ENCODE measurements at places on chromosomes 3 and 15.

DNA sequence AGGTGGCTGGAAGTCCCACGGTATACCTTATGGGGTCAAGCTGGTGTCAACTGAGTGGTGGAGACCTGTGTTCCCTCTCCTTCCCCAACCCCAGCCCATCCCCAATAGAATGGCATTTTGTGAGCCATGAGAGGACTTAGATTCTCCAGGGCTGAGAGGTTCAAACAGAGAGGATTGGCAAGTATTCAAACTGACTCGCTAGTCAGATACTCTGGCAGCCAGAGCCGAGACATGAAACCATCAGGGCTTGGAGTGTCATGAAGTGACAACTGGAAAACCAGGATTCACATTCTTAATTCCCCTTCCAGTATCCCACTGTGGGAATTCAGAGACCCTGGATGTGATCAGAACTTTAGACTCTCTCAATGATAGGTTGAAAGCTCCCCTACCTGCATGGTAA lies 159.4 kb upstream of the SNTN start:
- DNase-seq, result no peak

DNA sequence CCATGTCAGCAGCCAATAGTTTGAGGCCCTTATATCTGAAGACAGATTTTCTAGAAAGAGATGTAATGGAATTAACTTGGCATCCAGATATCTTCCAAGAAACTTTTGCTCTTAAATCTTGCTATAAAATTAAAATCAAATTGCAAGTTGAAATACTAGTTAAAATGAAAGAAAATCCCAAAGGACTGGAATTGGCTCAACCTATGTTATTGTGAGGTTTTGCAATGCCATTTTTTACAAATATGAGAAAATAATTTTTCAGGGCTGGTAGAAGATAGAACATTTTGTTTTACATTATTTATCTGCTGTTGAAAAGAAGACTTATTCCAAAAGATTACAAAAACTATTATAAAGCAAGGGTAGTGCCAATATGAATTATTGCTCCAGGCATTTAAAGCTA lies 92.2 kb upstream of the AGTR1 start:
- no peak for DNase-seq

DNA sequence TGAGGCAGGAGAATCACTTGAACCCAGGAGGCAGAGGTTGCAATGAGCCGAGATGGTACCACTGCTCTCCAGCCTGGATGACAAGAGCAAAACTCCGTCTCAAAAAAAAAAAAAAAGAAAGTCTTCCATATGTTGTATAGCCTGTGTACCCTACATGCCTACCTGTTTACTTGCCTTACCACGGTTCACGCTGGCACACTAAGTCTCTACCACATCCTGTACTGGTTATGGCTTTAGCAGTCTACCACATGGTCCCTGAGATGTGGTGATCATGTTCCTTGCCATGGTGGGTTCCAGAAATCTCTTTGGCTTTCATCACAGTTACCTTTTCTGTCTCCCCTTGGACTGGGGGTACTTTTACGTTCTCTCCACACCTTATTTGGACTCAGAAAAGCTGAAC lies 63.8 kb upstream of the TBC1D5 start:
- DNase-seq, result no peak

GRCh38 chr3:108780235-108780634 lies 23.0 kb upstream of the RETNLB start:
- peak; percentile 0 for DNase-seq

GRCh38 chr3:121274411-121274810 lies 271.4 kb downstream of the POLQ start:
- no peak for DNase-seq
